ENCODE measurements at places on chromosomes 12 and 14.
A peak's percentile ranks its signal among the peaks of the same experiment; 100 is the strongest.

DNA sequence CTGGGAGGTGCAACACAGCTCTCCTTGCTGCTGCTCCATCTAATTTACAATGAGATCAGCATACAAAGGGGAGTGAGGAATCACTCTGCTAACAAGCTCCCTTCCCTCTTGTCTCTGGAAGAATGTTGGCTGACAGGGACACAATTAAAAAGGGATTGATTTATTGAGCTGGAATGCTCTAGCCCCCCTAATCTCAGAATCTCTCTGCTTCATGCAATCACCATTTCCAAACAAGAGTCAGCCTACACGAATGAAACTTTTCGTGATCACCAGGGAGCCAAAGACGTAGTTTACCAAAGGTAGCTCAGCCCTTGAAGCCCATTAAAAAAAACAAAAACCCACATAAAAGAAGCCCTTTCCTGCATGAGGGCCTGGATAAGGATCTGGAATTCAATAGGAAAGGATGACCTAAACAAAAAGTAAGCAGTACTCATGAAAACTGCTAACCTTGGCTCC lies 223.8 kb downstream of the C12orf75 start:
- no peak for DNase-seq

DNA sequence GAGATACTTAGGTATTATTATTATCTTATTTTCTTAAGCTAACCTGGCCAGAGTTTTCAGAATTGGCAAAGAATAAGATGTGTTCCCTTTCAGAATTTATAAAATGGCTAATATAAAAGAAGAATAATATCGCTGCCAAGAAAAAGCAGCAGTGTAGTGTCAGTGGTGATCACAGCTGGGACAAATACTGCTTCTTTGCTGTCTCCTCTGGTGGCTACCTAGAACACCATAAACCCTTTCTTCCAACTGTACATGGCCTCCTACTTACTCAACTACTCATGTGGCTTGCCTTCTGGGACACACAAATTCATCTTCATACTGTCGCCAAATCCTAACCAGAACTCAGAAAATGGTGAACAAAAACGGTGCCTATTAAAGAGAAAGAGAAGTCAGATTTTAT lies 72.7 kb downstream of the MED13L start:
- no peak for DNase-seq

- DNase-seq, result no peak
Measured at GRCh38 chr12:6559500-6559899, 3.7 kb upstream of the IFFO1 start.

- DNase-seq, result no peak
Measured at GRCh38 chr14:56216626-56217379, 98.6 kb downstream of the PELI2 start.

DNA sequence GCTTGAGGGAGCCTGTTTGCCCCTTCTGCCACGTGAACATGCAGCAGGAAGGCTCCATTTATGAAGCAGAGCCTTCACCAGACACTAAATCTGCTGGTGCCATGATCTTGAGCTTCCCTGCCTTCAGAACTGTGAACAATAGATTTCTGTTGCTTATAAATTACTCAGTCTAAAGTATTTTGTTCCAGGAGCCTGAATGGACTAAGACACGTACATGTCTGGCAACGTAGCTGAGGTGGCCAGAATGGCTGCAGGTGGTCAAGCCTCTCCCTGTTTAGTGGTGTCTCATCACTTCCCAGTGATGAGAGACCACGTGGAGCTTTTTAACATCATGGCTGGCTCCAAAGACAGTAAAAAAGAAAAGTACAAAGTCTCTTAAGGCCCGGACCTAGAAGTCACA lies 32.2 kb upstream of the SLC38A2 start:
- no peak for DNase-seq

DNA sequence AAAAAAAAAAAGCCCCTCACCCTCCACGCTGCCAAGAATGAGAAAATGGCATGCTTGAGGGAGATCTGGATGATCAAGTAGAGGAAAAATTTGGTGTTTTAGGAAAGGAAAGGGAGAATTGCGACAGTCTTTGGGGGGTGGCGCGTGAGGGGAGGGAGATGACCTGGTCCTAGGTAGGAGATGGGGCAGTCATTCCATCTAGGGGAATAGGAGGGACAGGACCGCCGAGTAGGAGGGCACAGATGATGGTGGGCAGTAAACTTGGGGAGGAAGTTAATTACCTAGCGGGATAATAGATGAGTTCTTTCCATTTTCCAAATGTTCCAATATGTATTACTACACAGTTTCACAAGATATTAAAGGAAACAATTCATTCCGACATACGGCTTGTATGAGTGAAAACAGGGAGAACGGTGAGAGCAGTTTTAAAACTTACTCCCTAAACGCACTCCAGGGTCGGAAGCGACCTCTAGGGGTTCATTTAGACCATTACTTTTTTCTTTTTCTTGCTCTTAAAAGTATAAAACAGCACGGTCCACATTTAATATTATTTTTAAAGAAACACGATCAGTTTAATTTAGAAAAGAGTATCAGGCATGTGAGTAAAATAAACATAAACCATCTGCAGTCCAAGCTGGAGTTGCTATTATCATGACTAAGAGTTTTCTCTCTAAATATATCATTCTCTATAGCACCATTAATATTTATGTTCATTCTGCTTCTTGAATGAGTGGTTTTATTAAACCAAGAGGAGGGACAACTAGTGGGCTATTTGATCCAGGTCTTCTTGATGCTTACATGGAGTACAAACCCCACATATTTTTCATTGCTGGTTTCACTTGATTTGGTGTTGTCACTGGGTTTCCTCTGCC lies 3.0 kb upstream of the FNTB start:
- peak; percentile 47 for DNase-seq

GRCh38 chr12:124734224-124734788 lies 129.4 kb downstream of the SCARB1 start:
- DNase-seq, result no peak

- no peak for DNase-seq
Measured at GRCh38 chr12:106161491-106161890, 22.7 kb upstream of the NUAK1 start.

Data from GM20000 (cell line).